ENCODE measurements at places on chromosomes 5 and 9.

GRCh38 chr5:3377176-3377575, 218.5 kb upstream of the IRX1 start:
- no peak for DNase-seq

- DNase-seq = no peak
Measured at GRCh38 chr5:71883742-71884103, 164.6 kb downstream of the CARTPT start.

DNA sequence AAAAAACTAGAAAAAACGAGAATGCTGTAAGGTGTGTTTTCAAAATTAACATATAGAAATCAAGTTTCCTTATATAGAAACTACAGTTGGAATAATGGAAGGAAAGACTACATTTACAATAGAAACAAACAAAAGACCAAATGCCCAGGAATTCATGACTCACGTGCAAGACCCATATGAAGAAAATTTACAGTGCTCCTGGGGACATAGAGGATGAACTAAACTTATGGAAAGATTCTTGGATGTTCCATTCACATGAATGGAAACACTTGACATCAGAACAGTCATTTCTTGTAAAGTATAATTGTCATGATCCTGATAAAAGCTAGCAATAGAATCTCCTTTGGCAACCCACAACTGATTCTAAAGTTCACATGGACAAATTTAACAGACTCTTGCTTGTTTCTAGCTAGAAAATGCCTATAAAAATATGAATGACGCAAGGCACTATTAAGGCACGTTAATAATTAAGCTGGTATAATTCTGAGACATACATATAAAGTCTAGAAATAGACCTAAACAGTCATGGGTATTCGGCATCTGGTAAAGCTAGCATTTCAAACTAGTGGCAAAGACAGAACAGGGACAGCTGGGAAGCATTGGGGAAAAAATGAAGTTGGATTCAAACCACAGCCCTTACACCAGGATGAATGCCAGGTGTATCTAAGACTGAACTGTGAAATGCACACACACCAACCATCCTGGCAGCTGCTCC, 5.1 kb upstream of the ZFP62 start:
- DNase-seq = no peak

DNA sequence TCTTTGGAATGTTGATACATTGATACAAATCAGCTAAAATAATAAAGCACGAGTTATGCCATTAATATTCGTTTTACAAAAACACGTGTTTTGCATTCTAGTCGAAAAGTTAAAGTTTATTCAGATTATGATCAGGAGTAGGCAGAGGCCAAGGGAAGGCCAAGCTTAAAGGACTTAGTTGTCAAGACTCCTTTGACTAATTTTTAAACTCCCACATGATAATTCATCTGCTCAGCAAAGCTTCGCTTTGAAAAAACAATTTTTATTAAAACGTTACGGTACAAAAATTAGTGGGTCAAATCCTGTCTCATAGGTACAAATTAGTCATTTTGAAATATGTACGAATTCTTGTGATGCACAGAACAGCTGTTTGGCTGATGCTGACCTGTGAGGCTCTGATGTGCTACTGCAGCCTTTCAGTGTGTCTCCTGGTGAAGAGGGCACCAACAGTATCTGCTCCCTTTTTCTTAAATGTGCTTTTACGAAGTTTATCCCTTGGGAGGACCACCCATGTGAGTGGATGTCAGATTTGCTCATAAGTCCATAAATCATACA, 23.0 kb upstream of the NR3C1 start:
- no peak for DNase-seq

GRCh38 chr5:120388016-120388781, 75.9 kb upstream of the PRR16 start:
- DNase-seq = no peak

DNA sequence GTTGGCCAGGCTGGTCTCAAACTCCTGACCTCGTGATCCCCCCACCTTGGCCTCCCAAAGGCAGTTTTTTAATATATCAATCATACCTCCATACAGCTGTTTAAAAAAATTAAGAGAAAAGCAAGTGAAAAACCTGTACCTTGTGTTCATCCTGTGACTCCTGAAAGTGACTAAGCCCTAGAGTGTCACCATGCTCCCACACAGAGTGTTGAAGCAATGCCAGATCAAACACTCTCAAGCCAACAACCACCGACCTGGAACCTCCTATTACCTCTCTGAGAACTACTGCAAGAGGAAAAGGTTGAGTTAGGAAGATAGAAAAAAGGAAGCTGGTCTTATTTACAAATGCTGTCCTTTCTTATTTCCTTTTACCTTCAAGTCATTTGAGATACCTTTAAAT, 123.5 kb downstream of the RASEF start:
- DNase-seq = no peak

DNA sequence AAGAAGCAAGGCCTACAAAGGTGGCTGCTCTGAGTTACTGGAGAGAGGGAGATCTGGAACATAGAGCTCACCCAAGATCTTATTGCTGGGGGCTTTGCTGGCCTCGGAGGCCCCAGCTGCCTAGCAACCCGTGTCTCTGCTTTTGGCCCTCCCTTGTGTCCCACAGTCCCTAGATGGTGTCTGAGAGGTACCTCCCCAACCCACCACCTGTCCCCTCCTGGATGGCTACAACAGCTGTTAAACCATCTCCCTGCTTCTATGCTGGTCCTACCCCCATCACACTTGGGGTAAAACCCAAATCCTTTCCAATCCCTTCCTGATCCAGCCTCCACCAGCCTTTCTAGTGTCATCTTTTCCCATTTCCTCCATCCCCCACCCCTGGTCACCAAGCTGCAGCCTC, 86.6 kb downstream of the PPARGC1B start:
- DNase-seq = no peak

DNA sequence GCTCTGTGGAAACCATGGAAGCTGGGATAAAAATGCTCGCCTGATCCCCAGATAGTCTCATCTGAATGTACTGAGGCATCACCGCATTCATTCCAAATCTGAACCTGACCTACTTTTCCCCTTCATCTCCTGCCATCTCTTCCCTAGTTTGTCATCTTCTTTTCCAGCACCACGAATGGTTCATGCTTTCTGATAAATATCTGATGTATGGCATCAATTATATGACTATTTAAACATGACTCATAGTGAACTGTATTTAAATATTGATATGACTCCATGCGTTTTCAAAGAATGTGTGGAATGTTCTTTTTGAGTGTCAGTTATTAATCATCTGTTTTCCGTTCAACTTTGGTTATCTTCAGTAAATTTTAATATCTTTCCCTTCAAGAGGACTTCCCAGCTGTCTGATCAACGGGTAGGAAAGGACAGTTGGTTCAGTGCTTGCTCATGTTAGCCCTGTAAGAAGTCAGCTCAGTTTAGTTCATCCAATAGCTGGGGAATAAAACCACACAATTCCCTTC, 21.1 kb downstream of the BASP1 start:
- no peak for DNase-seq

DNA sequence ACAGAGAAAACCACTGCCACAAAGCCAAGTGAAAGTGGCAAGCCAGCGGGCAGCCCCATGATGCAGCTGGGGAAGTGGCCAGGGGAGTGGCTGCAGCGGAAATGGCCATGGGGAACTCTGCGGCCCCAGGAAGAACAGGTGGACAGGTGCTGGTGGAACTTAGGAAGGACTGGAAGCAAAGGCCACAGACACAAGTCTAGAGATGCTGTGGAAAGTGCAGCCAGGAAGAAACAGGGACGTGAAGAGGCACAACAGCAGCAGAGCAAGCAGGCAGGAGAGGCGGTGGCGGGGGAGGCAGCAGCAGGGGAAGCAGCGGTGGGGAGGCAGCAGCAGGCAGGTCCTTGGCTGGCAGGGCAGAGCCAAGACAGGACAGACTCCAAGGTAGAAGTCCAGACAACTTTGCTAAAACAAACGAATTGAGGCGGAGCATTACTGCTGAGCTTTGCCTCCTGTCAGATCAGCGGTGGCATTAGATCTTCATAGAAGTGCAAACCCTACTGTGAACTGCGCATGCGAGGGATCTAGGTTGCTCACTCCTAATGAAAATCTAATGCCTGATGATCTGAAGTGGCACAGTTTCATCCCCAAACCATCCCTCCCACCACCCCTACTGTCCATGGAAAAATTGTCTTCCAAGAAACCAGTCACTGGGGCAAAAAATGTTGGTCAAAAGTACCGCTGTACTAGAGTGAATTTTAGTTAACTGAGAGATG, 11.8 kb downstream of the SURF6 start:
- no peak for DNase-seq

DNA sequence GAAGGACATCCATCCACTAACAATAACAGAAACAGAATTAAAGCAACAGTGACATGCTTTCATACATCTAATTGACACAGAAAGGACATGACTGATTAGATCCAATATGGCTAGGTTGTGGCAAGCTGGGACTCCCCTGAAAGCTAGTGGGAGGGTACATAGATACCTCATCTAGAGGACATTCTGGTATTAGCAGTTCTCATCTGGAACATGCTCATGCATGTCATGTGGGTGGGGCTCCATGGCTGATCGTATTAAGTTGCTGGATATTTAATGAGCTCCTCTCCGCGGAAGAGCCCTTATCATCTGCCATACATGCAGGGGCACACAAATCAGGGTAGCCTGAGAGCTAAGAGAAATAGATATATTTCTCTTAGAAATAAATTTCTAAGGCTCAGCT, 358.9 kb downstream of the ICE1 start:
- DNase-seq = no peak

DNA sequence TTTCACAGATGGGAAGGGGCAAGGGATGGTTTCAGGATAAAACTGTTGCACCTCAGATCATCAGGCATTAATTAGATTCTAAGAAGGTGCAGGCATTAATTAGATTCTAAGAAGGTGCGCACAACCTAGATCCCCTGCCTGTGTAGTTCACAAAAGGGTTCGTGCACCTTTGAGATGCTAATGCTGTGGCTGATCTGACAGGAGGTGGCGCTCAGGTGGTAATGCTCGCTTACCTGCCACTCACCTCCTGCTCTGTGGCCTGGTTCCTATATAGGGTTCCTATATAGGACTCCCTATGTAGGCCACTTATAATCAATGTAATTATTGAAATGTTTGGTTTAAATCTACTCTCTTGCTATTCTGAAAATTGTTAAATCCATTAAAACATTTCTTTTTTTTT, 171.0 kb downstream of the MSX2 start:
- no peak for DNase-seq

DNA sequence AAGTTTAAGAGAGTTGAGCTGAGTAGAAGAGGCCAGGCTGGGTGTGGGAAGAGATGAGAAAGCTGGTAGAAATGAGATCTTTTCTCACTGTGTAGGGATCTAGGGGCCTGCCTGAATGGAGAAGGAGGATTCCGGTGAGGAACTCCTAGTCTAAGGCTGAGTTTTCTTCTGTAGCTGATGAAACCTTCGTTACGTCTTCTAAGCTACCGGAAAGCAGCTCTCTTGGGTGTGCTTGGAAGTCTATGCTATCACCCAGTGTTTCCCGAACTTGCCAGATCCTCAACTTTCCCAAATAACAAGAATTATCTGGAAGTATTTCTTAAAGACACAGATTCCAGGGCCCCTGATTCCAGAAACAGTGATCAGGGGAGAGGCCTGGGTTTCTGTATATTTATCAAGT, 55.4 kb upstream of the TNFSF15 start:
- DNase-seq = no peak

DNA sequence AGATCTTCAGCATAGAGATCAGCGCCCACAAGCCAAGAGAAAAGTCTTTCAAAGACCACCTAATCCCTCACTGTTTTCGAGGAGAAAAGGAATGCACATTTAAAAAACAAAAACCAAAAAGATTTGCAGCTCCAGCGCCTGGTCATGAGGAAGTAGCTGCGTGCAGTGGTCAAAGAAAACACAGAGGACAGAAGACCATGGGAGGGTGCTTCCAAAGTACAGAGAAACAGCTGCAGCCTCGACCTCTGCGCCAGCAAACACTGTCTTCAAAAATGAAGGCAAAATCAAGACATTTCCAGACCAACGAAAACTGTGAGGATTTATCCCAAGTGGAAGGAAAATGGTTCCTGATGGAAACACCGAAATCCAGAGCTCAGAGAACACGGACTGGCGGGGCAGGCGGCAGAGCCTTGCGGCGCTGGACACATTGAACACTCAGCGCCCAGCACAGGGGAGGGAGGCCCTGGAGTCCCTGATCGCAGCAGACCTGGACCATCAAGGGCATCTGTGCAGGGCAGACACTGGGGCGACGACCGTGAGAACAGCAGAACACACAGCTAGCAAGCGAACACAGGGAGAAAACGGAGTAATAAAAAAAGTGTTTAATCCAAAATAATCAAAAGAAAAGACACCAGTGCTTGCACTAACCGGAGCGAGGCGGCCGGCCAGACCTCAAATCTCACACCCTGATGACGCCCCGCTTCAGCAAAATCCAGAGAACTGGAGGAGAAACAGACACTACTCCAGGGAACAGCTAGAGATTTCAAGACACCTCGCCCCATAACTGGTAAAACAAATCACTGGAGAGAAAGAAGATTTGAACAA, 12.6 kb upstream of the SLC12A7 start:
- DNase-seq = no peak

DNA sequence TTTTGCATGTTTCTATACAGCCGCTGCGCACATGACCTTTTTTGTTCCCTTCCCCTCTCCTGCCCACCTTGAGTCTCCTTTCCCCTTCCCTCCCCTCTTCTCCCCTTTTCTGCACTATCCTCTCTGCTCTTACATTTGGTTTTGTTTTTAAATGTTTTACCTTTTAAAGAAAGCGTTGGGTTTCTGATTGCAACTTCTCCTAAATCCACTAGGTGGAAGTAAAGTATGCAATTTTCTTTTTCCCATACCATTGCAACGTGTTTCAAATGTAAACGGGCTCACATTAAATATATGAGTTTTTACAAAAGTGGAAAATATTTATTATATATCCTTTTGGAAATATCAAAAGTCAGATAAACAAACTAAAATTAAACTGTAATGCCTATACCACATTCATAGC, 500.9 kb downstream of the DIRAS2 start:
- no peak for DNase-seq

DNA sequence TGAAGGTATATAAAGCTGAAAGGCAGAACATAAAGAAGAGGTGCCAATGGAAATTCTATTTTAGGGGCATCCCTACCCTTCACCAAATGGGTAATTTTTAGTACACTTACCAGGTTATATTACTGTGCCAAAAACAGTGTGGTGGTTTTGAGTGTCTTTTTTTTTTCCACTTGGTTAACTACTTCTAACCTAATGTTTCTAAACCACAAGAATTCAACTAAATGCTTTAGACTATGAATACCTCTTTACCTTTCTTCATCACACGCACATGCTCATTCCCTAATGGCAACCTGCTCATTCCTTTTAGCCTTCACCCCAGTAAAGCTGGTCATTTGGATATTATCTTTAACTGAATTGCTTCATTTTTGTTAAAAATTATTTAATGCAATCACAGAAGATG, 215.6 kb downstream of the PIK3R1 start:
- DNase-seq = no peak

GRCh38 chr5:141881886-141882285, 3.7 kb upstream of the PCDH1 start:
- no peak for DNase-seq

- no peak for DNase-seq
Measured at GRCh38 chr9:133821601-133822429, 83.7 kb upstream of the SARDH start.

DNA sequence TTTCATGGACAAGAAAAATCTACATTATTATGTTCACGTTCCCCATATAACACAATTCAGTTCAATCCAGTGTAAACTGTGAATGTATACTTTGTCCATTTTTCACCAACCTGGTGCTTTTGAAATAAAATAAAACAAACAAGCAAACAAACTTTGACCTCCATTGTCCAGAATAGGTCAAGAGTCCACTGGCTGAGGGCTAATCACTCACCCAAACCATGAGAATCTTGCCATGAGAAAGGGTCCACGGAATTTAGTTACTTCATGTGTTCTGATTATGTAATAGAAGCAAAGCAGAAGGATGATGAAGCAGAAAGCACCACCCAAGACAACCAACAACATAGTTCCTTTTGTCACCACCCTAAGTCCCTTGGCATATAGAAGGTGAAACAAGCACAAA, 28.7 kb downstream of the DIAPH1 start:
- no peak for DNase-seq

Data from stimulated activated CD8-positive, alpha-beta memory T cell treated with anti-CD3 and anti-CD28 coated beads, Interleukin-7, amount 100 ng/mL, for 4 hours (primary cell).